Lung microvascular endothelial cell (primary cell): ENCODE measurements at places on chromosomes 1 and 21. TPM values are rescaled to one million over a fixed set of nuclear protein-coding genes. Genes with fewer than 3 reads are reported as not detected.

TINAGL1 gene
- 229 and 317 TPM in 2 replicates for total RNA-seq

LPAR3 gene
- total RNA-seq = under 0.01 TPM in 1 of 2 replicates, not detected in the other

ETS2 gene
- total RNA-seq = 20.2 and 29.4 TPM in 2 replicates

FCRLB gene
- 0.20 and 0.44 TPM in 2 replicates for total RNA-seq

GRCh38 chr1:101924700-101925099 is 72.0 kb downstream of the OLFM3 start:
- DNase-seq = no peak

DNA sequence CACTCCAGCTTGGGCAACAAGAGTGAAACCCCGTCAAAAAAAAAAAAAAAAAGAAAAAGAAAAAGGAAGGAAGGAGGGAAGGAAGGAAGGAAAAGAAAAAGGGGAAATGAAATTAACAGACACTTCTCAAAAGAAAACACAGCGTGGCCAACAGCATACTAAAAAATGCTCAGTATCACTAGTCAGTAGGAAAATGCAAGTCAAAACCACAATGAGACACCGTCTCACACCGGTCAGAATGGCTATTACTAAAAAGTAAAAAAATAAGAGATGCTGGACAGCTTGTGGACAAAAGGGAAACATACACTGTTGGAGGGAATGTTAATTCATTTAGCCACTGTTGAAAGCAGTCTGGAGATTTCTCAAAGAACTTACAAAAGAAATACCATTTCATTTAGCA is 369.5 kb upstream of the BRINP3 start:
- no peak for DNase-seq

DNA sequence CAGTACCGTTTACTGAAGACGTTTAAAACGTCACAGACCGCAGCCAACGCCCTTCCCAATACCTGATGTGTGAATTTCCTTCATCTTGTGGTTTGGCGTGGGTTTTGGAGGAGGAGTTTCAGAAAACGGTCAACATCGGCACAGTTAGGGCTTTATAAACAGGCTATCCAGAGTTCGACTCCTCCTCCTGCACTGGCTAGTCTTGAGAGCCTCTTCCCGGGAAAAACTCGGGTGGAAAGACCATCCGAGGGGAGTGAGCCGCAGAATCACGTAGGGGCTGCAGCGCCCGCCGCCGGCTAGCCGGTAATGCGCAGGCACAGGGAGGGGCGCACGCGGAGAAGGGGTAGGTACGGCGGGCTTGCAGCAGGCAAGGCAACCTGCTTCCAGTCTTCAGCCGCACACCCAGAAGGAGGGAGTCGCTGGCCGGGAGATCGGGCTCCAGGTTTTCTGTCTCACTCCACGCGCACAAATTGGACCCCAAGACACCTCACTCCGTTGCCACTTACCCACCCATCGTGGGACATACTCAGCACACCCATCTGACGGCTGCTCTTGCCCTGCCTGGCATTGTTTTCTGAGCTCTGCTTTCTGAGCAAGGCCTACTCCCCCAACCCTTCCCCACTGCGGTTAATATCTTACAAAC is 25.4 kb downstream of the SLC19A2 start:
- no peak for DNase-seq

GRCh38 chr21:43575473-43575844 is 83.8 kb downstream of the HSF2BP start:
- no peak for DNase-seq

- DNase-seq = peak; percentile 60
These were observed 16.2 kb downstream of the PLEKHO1 start for GRCh38 chr1:150165622-150166612.

GRCh38 chr1:58914925-58915324 is 131.1 kb upstream of the JUN start:
- DNase-seq = no peak
